T-helper 2 cell (primary cell): ENCODE measurements at places on chromosomes 7 and 10.

- no peak for DNase-seq
These were observed 70.4 kb downstream of the ZFAND4 start for GRCh38 chr10:45602082-45602730.

DNA sequence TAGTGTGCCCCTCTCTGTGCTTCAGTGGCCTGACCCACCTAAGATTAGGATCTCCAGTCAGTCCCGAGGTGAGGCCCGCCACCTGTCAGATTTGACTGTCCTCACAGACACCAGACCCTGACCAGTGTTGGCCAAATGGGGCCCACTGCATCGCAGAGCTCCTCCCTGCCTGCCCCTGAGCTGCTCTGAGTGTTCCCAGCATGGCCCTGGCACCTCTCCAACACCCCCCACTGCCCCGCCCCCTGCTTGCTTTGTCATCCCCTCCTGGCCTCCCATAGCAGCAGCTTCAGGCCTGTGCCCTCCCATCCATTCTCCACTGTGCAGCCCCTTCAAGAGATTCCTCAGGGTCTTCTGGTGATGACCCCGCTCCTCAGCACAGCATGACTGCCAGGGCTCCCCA lies 67.6 kb downstream of the C10orf120 start:
- DNase-seq, result no peak

DNA sequence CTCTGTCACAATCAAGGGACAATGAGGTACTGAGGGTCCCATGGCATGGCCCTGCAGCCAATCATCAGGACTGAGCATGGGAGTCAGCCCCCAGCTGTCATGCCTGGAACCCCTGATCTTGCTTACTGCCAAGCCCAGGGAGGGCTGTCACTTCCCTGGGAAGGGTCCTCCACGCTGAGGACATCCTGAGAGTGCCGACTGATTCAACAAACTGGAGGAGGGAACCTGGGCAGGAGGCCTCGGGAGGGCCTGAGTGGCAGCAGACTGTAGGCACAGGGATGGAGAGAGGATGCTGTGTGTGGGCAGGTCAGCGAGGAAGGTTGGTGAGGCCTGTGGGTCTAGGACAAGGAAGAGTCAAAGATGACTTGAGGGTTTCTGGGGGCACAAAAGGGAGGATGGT lies 154.3 kb downstream of the ZNF248 start:
- no peak for DNase-seq

DNA sequence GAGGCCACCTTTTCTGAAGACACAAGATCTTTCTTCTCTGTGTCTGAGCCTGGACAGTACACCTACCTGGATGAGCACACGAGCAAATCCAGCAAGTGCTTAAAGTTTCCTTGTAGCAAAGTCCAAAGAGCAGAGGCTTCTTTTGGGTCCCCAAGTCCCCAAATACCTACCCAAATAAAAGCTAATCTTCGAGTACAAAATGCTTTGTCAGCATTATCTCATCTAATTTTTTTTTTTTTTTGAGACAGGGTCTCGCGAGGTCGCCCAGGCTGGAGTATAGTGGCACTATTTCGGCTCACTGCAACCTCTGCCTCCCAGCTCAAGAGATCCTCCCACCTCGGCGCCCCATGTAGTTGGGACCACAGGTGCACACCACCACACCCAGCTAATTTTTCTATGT lies 24.6 kb downstream of the MYOF start:
- DNase-seq, result no peak

DNA sequence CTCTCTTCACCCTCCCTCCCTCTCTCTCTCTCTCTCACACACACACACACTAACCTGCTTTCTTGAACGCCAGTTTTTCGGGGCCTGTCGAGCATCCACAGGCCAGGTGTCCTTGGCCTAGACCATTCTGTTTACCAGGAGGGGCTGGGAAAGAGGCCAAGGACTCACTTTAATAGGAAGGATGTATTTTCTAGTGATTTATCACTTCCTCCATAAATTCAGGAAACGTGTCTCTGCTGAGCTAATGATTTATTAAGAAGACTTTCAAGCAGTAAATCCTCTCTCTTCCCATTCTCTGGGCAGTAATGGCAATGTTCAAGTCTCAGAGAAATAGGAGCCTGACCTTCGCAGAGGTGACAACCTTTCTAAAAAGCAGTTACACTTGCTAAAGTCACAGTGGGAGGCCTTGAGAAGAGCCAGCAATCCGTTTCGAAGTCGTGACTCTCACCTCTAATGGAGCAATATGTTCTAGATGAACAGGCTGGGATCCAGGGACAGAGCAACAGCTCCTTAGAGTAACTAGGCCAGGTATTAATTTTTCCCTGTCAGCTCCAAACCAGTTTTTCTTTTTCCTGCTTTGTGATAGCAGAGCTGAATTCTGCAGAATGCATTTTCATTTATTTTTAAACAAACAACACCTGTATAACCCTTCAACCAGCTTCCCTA lies 1357.5 kb upstream of the SORCS1 start:
- DNase-seq, result no peak

- no peak for DNase-seq
These were observed 20.4 kb downstream of the GNG11 start for GRCh38 chr7:93941945-93942344.

GRCh38 chr7:149595541-149595940 lies 97.9 kb upstream of the ZNF746 start:
- no peak for DNase-seq
